ENCODE measurements at places on chromosomes 3 and 15. TPM values are rescaled to one million over a fixed set of nuclear protein-coding genes. Genes with fewer than 3 reads are reported as not detected.

Gene GPR87
- total RNA-seq, result not detected

- peak; percentile 83 for DNase-seq
- peaks cover 8% of the 10 kb centered on the region for H3K36me3 ChIP-seq
- H3K4me3 ChIP-seq, result no peak overlapping the region
These were observed 7.3 kb downstream of the NEK4 start for GRCh38 chr3:52763466-52763865.

DNA sequence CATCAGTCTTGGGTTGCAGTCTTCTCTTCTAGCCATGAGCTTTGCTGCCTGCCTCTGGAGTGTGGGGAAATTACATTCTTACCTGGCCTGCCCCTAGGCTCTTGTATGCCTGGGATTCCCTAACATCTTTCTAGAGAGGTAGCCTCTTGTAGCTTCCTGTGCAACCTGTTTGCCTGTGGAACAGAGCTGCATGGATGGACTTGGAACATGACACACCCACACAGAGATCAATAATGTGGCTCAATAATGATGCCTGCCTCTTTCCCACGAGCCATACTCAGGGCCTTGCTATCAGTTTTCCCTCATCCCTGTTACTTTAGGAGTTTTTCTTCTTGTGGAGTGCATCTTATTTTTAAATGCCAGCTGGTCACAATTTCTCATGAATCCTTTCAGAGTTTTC is 11.4 kb downstream of the CHCHD6 start:
- DNase-seq, result no peak
- no peaks in the 10 kb centered on the region for H3K27me3 ChIP-seq
- no peak overlapping the region for H3K27ac ChIP-seq
- H3K4me3 ChIP-seq, result no peak overlapping the region
- H3K4me1 ChIP-seq, result no peaks in the 10 kb centered on the region
- H3K36me3 ChIP-seq, result no peaks in the 10 kb centered on the region

- peak; percentile 16 for DNase-seq
- H3K27me3 ChIP-seq, result no peaks in the 10 kb centered on the region
- no peak overlapping the region for H3K4me3 ChIP-seq
- H3K36me3 ChIP-seq, result no peaks in the 10 kb centered on the region
- H3K4me1 ChIP-seq, result no peaks in the 10 kb centered on the region
These were observed 108.8 kb downstream of the DPH6 start for GRCh38 chr15:35437157-35437556.

Gene SPATA12
- total RNA-seq, result 0.14 TPM

DNA sequence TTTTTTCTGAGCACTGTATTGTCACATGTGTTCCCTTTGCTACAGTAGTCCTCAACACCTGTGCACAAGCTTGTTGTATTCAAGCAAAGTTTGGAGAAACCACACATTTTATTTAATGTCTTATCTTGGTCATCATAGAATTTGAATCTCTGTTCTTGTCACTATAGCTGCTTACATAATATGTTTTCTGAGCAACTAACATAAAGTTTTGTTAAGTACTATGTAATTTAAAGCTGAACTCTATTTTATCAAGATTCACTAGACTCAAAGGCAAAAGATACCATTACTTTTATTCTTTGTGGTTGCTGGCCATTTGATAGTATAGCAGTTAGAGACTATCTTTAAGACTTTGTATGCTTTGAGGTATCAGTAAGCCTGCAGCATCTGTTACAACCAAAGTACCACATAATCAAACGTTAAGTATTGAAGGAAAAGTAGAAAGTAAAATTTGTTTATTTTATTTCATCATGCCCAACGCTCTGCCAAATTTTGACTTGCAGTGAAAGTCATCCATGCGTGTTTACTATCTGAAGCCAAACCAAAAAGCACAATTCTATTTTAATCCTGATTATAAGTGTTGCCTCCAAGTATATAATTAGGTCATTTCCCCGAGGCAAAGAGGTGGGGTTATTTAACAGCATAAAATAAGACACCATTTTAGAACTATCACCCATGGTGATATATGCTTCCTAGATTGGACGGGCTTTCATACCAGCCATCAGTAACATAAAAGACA is 10.3 kb upstream of the ABHD10 start:
- H3K4me3 ChIP-seq, result no peak overlapping the region
- DNase-seq, result no peak
- no peaks in the 10 kb centered on the region for H3K27me3 ChIP-seq
- no peak overlapping the region for H3K27ac ChIP-seq
- H3K4me1 ChIP-seq, result peaks cover 21% of the 10 kb centered on the region
- H3K36me3 ChIP-seq, result peaks cover 10% of the 10 kb centered on the region

- no peaks in the 10 kb centered on the region for H3K4me1 ChIP-seq
- H3K4me3 ChIP-seq, result no peak overlapping the region
- H3K36me3 ChIP-seq, result no peaks in the 10 kb centered on the region
- DNase-seq, result no peak
- no peak overlapping the region for H3K27ac ChIP-seq
These were observed 17.5 kb upstream of the NMD3 start for GRCh38 chr3:161203485-161204098.

Gene GOLGA6L7
- not detected for total RNA-seq

DNA sequence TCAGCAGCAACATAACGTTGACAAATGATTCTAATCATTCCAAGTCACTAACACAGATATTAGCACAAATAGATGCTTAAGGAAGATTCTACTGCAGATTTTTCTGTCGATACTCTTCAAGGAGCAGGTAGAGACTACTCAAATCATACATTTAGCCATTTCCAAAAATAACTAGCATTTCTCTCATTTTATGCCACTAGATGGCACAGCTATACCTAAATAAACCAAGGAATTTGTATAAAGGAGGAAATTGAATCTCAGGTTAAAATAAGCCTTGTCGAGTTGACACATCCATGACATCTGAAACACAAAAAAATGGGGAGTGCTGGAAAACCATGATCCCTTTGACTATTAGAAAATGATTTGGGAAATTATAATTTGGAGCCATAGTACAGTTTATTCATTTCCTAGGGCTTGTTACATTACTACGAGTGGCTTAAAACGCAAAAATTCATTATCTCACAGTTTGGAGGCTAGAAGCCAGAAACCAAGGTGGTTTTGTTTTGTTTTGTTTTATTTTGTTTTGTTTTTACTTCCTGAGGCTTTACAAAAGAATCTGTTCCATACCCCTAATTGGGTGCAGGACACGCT is 59.5 kb upstream of the STRIT1 start:
- H3K4me1 ChIP-seq, result no peaks in the 10 kb centered on the region
- H3K36me3 ChIP-seq, result no peaks in the 10 kb centered on the region
- H3K27ac ChIP-seq, result no peak overlapping the region
- H3K27me3 ChIP-seq, result no peaks in the 10 kb centered on the region
- H3K4me3 ChIP-seq, result no peak overlapping the region

GRCh38 chr15:89002281-89002761 is 85.9 kb upstream of the ABHD2 start:
- no peak overlapping the region for H3K4me3 ChIP-seq
- no peaks in the 10 kb centered on the region for H3K27me3 ChIP-seq
- H3K4me1 ChIP-seq, result no peaks in the 10 kb centered on the region
- no peak overlapping the region for H3K27ac ChIP-seq
- H3K36me3 ChIP-seq, result no peaks in the 10 kb centered on the region

- H3K36me3 ChIP-seq, result peaks cover 17% of the 10 kb centered on the region
- DNase-seq, result no peak
- no peaks in the 10 kb centered on the region for H3K27me3 ChIP-seq
- no peak overlapping the region for H3K27ac ChIP-seq
These were observed 50.7 kb downstream of the LRCH3 start for GRCh38 chr3:197841789-197842188.

DNA sequence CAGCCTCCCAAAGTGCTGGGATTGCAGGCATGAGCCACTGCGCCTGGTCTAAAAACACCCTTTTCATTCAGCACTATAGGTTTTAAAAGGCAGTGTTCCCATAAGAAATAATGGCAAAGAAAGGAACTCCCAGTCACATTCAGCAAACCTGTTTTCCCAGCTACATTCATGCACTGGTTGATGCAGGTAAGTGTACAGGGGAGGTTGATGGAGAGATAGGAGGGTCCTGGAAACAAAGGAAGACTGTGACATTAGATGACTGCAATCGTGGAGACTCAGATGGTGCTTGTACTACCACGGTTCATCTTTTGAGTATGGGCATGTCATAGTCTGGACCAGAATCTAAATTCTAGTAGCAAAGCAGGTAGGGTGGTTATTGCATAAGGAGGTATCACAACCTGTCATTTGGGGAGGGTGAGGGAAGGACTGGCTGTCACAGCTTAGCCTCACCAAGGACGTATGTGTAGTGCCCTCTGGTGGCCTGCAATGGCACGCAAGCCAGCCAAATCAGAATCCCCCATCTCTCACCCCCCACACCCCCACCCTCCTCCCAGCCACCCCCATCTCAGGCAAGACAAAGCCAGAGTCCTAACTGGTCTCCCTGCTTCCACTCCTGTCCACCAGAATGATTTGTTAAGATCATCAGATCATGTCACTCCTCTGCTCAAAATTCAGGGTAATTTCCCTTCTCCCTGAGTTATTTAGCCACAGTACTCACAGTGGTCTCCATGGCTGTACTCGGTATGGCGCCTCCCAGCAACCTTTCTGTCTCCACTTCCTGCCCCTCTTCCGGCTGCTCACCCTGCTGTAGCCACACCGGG is 28.8 kb upstream of the UBL7 start:
- peaks cover 4% of the 10 kb centered on the region for H3K4me1 ChIP-seq
- no peak overlapping the region for H3K27ac ChIP-seq
- H3K36me3 ChIP-seq, result no peaks in the 10 kb centered on the region
- H3K4me3 ChIP-seq, result no peak overlapping the region
- DNase-seq, result peak; percentile 44

Gene C3orf20
- not detected for total RNA-seq

DNA sequence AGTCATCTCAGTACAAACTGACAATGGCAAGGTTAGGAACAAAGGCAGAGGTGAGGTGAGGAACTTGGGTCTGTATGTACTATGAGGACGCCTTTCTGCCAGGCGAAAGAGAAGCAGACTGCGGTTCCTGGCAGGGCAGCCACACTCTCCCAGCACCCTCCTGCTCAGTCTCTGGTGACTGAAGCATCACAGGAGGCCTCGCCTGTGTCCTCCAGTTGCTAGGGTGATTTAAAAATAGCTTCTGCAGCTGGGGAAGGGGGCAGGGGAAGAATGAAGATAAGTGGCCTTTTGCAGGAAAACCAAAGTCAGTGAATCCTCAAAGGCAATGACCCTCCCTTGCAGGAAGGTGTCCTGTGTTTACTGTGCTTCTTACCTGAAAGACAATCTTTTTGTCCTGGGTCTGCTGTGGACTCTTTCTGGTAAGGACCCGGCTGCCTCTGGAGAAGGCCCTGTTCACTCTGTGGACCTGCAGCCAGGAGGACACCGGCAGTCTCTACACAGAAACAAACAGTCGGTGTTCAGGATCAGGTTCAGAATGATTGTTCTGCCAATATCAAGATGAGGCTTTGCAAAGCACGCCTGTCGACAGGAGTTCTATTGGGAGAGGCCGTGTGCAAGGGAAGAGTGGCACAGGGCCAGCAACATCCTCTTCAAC is 65.7 kb upstream of the DGKG start:
- H3K4me3 ChIP-seq, result no peak overlapping the region
- DNase-seq, result no peak
- H3K36me3 ChIP-seq, result no peaks in the 10 kb centered on the region
- H3K4me1 ChIP-seq, result no peaks in the 10 kb centered on the region

- H3K27me3 ChIP-seq, result no peaks in the 10 kb centered on the region
- no peak for DNase-seq
- H3K27ac ChIP-seq, result no peak overlapping the region
- H3K4me3 ChIP-seq, result no peak overlapping the region
- no peaks in the 10 kb centered on the region for H3K36me3 ChIP-seq
These were observed 21.6 kb downstream of the MCTP2 start for GRCh38 chr15:94252906-94253491.

Gene THOC7
- total RNA-seq, result 68.7 TPM

GRCh38 chr3:57974796-57975388 is 33.3 kb upstream of the FLNB start:
- H3K4me3 ChIP-seq, result no peak overlapping the region
- peak; percentile 86 for DNase-seq
- no peaks in the 10 kb centered on the region for H3K36me3 ChIP-seq
- H3K4me1 ChIP-seq, result peaks cover 47% of the 10 kb centered on the region
- H3K27ac ChIP-seq, result peak overlapping the region; percentile 94

DNA sequence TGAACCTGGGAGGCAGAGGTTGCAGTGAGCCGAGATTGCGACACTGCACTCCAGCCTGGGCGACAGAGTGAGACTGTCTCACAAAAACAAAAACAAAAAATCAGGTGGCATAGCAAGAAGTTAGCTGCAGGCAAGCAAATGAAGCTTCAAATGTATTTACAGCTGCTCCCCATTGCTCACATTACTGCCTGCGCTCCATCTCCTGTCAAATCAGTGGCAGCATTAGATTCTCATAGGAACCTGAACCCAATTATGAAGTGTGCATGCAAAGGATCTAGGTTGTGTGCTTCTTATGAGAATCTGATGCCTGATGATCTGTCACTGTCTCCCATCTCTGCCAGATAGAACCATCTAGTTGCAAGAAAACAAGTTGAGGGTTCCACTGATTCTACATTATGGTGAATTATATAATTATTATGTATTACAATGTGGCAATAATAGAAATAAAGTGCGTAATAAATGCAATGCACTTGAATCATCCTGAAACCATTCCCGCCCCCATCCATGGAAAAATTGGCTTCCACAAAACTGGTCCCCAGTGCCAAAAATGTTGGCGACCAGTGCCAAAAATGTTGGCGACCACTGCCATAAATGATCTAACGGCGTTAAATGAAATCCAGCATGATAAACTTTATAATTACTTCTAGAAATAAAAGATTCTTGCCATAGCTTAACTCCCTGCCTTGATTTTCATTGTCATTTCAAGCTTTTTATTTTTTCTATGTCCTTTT is 616.7 kb upstream of the NAALADL2 start:
- no peaks in the 10 kb centered on the region for H3K4me1 ChIP-seq
- no peak overlapping the region for H3K4me3 ChIP-seq
- no peak for DNase-seq
- no peaks in the 10 kb centered on the region for H3K36me3 ChIP-seq

DNA sequence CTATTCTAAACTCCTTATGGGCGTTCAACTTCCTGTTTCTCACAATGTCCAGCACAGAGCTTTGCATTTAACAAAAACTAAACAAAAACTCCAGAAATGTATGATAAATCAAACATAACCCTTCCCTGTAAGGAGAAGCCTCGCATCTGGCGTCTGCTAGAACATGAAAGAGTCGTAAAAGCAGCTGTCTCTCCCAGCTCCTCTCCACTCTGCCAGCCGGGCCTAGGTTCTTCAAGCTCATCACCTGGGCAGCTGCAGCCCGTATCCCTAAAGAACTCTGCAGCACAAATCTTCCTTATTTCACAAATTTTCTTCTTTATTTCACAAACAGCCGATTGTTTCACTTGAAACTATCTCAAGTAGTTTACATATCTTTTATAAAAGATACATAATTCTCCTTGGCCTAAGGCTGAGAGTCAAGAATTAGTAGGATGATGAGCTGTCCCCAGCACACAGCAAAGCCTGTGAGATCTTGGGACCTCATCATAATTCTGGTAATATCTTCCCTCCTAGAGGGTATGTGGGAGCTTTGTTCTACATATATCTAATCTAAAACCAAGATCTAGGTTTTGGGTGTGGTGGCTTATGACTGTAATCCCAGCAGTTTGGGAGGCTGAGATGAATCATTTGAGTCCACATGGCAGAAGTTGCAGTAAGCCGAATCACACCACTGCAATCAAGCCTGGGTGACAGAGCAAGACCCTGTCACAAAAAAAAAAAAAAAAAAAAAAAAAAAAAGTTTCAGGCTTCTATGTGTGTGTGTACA is 35.3 kb downstream of the ANXA2 start:
- H3K27me3 ChIP-seq, result no peaks in the 10 kb centered on the region
- DNase-seq, result no peak
- H3K4me3 ChIP-seq, result no peak overlapping the region
- H3K4me1 ChIP-seq, result peaks cover 46% of the 10 kb centered on the region
- peaks cover 54% of the 10 kb centered on the region for H3K36me3 ChIP-seq

Measured in endothelial cell of umbilical vein (primary cell).